Stimulated activated CD4-positive, alpha-beta T cell treated with anti-CD3 and anti-CD28 coated beads, Interleukin-1b, Interleukin-23, amount 100 ng/mL, for 1 hour (primary cell): ENCODE measurements at places on chromosomes 5 and 9.

- no peak for DNase-seq
Measured at GRCh38 chr5:175471628-175472027, 6.7 kb upstream of the SFXN1 start.

DNA sequence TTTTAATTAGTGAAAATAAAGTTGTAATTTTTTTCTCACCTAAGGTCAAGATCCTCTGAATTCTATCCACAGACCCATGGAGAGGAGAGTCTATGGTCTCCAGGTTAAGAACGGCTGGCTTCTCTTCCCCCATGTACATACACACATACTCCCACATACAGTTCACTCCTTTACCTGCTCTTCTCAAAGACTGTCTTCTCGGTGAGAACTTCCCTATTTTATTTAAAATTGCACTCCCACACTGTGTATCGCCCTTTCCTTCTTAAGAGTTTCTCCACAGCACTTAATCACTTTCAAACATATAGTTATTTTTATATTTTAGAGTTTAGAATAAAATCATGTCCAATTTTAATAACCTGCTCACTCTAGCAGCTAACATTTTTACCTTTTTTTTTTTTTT lies 3.6 kb upstream of the JADE2 start:
- DNase-seq: no peak

- no peak for DNase-seq
Measured at GRCh38 chr5:128011339-128011738, 72.2 kb upstream of the SLC12A2 start.

- DNase-seq: no peak
Measured at GRCh38 chr5:58816181-58816731, 233.4 kb downstream of the RAB3C start.

DNA sequence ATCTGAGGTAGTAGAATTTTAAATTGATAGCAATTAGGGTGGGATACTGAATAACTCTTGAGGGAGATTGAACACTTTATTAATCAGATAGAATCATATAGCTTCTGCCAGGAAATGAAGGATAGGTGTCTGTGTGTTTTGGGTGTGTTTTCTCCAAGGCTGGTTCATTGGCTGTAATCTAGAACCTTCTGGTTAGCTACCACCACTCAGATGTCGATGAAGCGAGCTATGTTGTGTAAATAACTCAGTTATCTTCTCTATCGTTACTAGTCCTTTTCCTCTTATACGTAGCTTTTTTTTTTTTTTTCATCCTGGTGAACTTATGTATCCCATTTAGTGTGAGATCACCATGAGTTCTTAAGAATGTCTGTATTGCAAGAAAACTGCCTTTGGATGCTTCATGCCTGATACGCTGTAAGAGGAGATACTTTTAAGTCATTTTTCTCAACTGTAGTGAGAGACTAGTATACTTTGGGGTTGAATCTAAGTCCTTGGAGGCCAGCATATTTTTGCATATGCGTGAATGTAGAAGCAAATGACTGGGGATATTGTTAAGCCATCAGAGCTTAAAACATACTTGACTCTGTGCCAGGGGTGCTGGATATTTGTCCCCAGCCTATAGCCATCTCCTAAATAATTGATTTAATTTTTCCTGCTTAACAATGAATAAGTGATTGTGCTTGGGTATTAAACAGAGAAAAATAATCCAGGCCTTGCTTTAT lies 2.1 kb downstream of the TNFAIP8 start:
- DNase-seq: no peak

GRCh38 chr9:71760901-71761300 lies 7.4 kb downstream of the CEMIP2 start:
- no peak for DNase-seq

DNA sequence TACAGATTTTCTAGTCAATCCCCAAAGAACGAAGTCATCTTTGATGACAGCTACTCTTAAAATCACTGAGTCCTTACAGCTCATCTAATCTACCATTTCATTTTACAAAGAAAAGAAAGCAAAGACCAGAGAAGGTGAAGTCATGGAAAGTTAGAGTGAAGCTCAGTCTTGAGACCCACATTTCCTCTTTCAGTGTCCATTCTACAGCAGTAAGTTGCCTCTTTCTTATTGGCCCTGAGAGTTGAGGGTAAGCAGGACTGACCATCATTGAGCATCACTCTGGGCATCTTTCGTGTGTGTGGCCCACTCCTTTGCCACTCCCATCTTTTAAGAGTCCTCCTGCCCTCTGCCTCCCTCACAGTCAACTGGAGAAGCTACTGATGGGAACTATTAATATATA lies 251.8 kb upstream of the NR4A3 start:
- DNase-seq: no peak

GRCh38 chr9:132780230-132781007 lies 97.7 kb downstream of the AK8 start:
- DNase-seq: no peak

DNA sequence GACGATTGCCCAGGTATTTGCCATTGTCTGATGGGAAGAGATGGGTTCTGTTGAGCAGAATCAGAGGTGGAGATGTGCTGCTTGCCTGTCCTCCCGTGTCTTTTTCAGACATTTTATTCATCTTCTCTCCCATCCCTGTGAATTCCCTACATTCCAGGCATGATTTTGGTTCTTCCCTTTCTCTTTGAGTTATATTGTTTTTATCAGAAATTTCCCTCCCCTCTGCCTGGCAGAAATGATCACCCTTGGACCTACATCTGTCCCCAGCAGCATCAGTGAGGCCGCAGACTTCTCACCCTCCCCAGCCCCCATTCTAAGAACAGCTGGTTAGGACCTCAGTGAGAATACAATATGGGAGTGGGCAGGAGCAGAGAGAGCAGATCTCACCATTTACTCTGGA lies 640.2 kb downstream of the CCDC171 start:
- no peak for DNase-seq

DNA sequence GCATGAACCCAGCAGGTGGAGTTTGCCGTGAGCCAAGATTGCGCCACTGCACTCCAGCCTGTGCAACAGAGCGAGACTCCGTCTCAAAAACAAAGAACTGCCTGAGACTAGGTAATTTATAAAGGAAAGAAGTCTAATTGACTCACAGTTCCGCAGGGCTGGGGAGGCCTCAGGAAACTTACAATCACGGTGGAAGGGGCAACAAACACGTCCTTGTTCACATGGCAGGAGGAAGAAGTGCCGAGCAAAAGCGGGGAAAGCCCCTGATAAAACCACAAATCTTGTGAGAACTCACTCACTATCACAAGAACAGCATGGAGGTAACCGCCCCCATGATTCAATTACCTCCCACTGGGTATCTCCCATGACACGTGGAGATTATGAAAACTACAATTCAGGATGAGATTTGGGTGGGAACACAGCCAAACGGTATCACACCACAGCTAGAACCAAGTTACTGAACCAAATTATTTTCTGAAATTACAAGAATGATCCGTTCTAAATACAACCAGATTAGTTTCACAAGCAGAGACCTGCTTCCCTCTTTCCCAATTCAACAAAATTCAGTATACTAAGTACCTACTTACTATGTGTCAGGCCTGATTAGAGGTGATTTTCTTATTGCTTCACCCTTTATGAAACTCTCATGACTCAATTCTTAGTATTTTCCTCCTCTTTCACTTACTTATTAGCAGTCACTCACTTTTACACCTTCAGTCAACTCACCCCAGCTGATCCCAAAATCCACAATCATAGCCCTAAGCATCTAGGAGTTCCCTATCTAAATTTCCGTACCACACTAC lies 8.4 kb downstream of the UBTD2 start:
- no peak for DNase-seq

DNA sequence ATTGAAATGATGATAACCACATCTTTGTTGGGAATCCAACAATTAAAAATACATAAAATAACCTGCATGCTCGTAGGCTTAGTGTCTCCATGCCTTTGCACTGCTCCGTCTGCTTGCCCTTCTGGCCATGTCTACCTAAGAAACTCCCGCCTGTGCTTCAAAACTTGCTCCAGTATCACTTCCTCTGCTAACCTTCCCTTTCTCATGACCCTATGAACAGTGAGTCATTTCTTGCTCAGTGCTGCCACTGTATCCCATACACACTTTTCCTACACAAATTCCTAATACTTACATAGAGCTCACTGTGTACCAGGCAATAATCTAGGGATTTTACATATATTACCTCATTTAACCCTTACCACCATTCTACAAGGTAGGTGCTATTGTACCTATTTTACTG lies 33.5 kb downstream of the TMEM245 start:
- DNase-seq: no peak

- DNase-seq: no peak
Measured at GRCh38 chr5:39020458-39020857, 53.7 kb downstream of the RICTOR start.

GRCh38 chr9:79644601-79645000 lies 72.8 kb downstream of the TLE4 start:
- DNase-seq: no peak

DNA sequence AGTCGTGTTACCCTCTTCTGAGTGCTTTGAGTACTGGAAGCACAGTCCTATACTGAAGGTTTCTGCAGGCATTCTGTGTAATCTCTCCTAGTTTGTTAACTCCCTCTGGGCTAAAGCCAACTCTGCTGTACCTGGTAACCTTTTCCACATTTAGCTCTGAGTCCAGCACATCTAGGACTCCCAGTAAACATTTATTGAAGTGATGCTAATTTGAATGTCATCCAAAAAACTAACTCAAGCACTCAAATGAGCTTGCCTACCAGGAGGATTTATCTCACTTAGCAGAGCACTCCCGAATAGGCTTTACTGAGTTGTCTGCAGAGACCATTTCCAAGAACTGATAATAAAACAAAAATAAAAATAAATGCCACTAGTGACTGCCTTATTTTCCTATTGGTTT lies 79.5 kb upstream of the NFIB start:
- DNase-seq: no peak

DNA sequence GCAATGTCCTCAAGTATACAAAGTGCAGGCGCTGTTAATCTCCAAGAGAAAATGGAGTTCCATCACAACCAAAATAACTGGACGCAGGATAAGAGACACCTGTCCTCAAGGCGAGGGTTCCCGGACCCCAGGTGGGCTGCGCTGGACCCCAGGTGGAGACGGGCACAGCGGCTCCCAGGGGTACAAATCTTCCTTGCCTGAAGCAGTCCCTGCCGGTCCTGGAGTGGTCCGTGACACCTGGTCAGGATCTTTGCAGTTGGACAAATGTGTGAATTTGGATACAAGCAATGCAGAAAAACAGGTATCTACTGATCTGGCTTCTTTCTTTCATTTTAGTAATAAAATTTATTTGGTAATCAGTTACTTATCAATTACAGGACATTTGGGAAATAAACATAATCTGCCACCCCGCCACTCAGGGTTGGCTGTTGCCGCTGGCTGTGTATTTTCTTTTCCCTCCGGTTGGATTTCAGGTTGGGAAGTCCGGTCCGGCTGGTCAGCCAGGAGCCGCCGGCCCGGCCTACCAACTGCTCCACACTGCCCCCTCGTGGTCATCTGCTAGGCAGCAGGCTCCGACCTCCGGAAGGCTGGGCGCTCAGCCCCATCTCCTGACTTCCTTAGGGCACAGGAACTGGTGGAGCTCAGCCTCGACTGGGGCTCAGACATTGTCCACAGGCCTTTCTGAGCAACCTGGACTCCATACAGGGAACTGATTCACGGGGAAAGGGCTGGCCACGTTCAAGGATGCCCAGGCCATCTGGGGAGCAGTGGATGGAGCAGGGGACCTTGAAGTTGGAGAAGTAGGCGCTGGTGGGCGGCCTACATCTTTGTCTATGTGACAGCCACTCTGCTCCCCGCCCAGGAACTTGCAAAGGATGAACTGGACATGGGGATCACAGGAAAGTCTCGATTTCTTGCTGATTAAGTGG lies 43.4 kb downstream of the NXNL2 start:
- DNase-seq: peak; percentile 58

GRCh38 chr5:61687371-61687770 lies 355.3 kb downstream of the ZSWIM6 start:
- no peak for DNase-seq

- no peak for DNase-seq
Measured at GRCh38 chr9:127566351-127567001, 45.6 kb upstream of the STXBP1 start.

- DNase-seq: no peak
Measured at GRCh38 chr5:101687349-101687985, 608.6 kb downstream of the SLCO4C1 start.

GRCh38 chr9:68876681-68877080 lies 137.2 kb downstream of the PRKACG start:
- no peak for DNase-seq

- DNase-seq: no peak
Measured at GRCh38 chr9:76634356-76635054, 129.7 kb upstream of the PCA3 start.

GRCh38 chr5:134945041-134945440 lies 22.7 kb upstream of the CATSPER3 start:
- no peak for DNase-seq

GRCh38 chr9:20770947-20771346 lies 86.9 kb downstream of the FOCAD start:
- no peak for DNase-seq

DNA sequence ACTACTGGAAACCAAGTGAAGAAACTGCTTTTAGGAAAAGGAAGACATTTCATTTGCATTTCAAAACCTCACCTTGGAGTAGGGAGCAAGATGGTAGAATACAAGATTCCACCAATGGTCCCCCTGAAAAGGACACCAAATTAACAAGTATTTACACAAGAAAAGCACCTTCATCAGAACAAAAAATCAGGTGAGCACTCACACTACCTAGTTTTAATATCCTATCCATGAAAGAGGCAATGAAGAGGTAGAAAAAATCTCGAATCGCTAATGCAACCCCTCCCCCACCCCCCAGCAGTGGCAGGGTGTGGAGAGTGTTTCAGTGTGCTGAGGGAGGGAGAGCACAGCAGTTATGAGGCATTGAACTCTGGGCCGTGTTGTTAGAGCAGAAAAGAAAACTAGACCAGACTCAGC lies 1397.0 kb upstream of the C9orf72 start:
- no peak for DNase-seq

DNA sequence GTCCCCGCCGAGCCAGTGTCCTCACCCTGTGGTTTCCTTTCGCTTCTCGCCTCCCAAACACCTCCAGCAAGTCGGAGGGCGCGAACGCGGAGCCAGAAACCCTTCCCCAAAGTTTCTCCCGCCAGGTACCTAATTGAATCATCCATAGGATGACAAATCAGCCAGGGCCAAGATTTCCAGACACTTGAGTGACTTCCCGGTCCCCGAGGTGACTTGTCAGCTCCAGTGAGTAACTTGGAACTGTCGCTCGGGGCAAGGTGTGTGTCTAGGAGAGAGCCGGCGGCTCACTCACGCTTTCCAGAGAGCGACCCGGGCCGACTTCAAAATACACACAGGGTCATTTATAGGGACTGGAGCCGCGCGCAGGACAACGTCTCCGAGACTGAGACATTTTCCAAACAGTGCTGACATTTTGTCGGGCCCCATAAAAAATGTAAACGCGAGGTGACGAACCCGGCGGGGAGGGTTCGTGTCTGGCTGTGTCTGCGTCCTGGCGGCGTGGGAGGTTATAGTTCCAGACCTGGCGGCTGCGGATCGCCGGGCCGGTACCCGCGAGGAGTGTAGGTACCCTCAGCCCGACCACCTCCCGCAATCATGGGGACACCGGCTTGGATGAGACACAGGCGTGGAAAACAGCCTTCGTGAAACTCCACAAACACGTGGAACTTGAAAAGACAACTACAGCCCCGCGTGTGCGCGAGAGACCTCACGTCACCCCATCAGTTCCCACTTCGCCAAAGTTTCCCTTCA lies 1.4 kb downstream of the GLIS3 start:
- DNase-seq: no peak
